Activated CD4-positive, CD25-positive, alpha-beta regulatory T cell treated with anti-CD3 and anti-CD28 coated beads, Interleukin-2, amount 50 U/mL, for 72 hours (primary cell): ENCODE measurements at places on chromosomes 6 and 20.

GRCh38 chr6:142940487-142940886 is 4.5 kb downstream of the HIVEP2 start:
- no peak for DNase-seq

GRCh38 chr6:9710574-9710973 is 704.3 kb downstream of the TFAP2A start:
- no peak for DNase-seq

GRCh38 chr6:78995946-78996345 is 82.1 kb downstream of the PHIP start:
- no peak for DNase-seq

GRCh38 chr6:93562582-93562981 is 143.2 kb upstream of the EPHA7 start:
- no peak for DNase-seq

GRCh38 chr6:150895928-150896632 is 30.6 kb downstream of the MTHFD1L start:
- no peak for DNase-seq

- DNase-seq, result no peak
Observed at GRCh38 chr6:19035461-19036195, 648.5 kb downstream of the RNF144B start.

DNA sequence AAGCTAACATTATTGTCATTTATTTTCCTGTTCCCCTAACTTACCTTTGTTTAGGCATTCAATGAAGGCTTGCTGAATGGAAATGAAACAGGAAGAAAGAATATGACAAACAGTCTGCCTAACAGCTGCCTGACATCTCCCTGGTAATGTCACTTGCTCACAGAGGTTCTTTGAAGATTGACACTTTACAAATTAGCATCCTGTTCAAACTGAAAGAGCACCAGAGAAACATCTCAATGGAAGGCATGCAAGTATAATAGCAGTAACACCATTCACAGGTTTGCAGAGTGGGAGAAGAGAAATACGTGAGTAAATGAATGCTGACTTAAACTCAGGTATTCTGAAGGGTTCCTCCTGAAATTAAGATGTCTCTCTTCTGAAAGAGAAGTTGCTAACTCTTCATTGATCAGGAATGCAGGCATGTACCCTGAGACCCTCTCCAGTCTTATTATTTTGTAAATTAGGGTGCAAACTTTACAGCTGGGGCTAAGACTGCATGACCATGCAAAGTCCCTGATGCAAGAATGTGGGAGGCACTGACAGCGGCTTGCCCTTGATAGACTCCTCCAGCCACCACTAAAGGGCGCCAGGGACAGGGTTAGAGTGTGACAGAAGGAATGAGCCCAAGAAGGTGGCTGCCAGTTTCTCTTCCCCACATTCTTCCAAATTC is 1.3 kb upstream of the SMLR1 start:
- no peak for DNase-seq

DNA sequence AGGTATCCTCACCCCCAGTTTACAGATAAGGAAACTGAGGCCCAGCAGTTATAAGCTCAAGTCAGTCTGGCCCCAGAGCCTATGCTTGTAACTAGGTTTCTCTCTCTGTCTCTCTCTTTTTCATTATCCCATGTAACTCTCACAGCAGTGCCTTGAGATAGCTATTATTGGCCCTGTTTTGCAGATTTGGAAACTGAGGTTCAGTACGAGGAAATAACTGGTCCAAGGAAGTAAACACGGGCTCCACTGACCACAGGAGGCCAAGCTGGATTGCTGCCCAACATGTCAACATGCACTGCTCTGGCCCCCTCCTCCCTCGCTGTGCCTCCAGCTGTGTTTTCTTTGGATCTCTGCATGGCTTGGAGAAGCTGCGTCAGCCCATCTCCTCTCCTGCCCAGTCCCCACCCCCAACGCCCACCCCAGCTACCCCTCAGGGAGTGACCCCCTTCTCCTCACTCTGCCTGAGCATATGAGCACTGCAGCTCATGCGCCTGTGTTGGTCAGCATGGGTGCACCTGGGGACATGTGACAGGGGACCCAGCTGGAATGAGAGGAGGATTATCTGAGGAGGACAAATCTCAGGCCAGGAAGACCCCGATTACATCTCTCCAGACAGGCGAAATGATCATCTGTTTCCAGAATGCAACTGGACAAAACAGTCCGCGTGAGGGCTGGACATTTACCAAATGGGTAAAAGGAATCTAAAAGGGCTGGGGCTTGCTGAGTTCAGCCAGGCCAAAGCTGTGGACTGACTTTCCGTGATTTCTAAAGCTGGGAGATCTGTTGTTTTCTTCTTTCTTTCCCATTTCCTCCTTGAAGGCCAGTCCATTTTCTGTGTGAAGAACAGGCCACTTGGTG is 7.8 kb upstream of the PLTP start:
- DNase-seq, result no peak

GRCh38 chr6:1297746-1298145 is 14.2 kb upstream of the FOXQ1 start:
- no peak for DNase-seq

DNA sequence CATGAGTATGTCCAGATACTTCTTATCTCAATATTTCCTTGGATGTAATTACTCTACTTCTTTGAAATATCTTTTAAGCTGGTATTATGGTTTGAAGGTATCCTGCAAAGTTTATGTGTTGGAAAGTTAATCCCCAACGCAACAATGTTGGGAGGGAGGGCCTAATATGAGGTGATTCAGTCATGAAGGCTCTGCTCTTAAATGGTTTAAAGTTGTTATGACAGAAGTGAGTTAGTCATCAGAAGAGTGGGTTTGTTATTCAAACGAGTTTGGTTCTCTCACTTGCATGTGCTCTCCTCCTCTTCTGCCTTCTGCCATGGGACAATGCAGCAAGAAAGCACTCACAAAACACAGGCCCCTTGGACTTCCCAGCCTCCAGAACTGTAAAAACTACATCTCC is 176.3 kb downstream of the KCNQ5 start:
- DNase-seq, result no peak

GRCh38 chr20:38671186-38671585 is 53.1 kb upstream of the SLC32A1 start:
- no peak for DNase-seq

GRCh38 chr6:137868721-137869548 is 1.9 kb downstream of the TNFAIP3 start:
- DNase-seq, result no peak
